Activated CD4-positive, CD25-positive, alpha-beta regulatory T cell treated with anti-CD3 and anti-CD28 coated beads, Interleukin-2, amount 50 U/mL, for 16 hours (primary cell): ENCODE measurements at places on chromosomes 4 and X.

DNA sequence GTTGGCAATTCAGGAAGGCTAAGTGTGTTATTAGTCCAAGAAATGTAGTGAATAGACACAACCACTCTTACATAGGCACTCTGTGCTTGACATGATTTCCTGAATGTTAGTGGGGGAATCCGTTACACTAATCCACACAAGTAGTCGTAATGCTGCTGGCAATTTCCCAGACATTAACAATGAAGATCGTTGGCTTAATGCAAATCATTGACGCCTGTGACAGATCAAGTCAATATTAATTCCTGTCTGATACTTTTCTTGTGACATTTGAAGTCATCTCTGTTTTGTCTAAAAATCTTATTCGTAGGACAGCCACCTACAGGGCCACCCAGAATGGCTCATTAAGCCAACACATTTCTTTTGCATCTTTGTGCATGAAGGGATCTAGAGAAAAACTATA is 939.1 kb upstream of the FTHL17 start:
- no peak for DNase-seq

DNA sequence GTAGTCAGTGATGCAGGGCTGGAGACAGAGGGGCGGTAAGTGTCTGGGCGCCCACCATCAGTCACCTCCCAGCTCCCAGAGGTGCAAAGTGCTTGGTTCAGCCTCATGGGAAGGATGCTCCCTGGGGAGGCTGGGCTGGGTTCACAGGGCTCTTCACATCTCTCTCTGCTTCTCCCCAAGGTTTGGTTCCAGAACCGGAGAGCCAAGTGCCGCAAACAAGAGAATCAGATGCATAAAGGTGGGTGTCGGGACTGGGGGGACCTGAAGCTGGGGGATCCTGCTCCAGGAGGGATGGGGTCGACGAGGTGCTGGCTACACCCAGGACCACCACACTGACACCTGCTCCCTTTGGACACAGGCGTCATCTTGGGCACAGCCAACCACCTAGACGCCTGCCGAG is 10.1 kb downstream of the SHOX start:
- no peak for DNase-seq

DNA sequence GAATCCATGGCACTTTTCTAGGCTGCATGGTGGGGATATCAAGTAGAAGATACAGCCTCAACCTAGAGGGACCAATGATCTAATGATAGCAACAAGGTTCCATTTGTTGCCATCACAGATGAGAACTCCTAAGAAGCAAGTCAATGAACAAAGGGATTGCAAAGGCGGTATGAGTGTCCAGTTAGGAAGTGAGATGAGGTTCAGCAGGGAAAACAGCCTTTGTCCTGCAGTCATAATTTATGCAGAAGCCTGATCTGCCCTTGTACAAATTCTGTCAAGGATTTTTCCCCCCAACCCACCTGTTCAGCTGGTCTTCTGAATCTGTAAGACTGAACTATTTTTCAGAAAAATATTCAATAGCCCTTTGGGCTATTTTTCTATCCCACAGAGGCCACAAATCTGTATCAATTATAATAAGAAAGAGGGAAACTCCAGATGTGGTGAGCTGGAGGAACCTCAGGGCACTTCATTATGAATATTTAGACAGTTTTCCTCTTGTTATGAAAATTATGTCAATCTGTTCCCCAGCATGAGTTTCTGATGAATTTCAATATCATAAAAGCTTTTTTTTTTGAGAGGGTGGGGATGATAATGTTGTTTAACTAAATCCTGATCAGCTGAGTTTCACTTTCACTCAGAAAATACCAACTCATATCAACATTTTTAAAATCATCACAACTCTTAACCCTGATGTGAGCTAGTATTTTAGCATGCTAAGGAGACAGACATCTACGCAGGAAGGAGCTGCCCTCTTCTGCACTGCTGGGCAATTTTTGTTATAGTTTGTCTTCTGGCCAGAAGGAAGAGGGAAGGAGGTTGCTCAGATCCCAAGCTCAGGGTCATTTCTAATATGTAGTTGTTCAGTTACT is 127.2 kb upstream of the MAP3K15 start:
- DNase-seq: no peak

DNA sequence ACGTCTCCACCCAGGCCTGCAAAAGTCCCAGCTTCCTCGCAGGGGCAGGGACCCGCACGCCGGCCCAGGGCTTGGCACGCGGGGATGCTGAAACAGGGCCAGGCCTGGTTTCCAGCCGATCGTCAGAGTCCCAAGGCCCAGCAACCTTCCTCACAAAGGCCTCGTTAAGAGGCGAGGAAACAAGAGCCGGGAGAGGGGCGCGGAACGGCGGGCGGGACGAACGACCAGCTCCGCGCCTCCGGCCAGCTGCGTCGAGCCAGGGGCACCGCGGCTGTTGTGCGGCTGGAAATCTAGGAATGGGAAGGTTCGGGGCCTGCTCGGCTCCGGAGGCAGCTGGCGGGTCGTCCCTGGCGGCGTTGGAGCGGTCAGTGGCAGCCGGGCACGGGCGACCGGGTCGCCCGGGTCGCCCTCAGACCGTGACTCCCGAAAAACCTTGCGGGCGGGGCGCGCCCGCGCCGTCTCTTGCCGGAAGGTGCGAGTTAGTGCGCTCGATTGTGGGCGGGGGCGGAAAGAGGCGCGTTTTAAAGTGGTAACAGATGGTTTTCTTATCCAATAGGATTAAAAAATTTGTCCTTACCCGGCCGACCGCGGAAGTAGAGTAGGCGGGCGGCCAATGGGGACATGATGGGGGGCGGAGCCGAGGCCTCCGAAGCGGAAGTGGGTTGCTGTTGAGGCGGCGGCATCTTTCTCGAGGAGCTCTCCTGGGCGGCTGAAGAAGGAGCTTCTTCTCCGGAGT is at the start of gene RNF4:
TSS of gene RNF4 (plus strand) at position 651 of the 736 bp plus-strand sequence. CDS start 21,388 bp downstream, outside the sequence.
- DNase-seq: peak; percentile 93

DNA sequence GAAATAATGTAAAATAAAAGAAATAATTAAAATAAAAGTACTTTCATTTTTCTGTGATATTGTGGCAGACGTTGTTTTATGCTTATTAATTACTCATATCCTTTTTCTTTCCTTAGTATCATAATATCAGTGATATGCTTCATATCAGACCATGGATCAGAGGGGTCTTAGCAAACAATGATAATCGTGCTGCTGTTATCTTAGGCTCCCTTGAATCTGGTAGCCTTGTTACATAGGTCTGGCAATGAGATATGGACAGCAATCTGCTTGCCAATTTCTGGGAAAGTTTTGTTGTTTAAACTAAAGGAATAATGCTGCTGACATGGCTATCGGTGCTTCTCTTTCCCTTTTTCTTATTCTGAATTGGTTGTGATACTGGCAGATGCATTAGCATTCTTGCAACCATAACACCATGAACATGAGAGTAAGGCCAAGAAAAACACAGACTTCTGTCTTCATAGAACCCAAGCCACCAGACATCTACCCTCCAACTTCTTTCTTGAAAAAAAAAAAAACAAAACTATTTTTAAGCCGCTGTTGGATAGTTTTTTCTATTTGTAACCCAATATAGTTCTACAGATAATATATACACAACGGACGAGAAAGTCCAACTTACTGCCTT is 16.4 kb downstream of the EPHA5 start:
- no peak for DNase-seq

GRCh38 chr4:37905533-37906169 is 14.8 kb downstream of the TBC1D1 start:
- DNase-seq: no peak

DNA sequence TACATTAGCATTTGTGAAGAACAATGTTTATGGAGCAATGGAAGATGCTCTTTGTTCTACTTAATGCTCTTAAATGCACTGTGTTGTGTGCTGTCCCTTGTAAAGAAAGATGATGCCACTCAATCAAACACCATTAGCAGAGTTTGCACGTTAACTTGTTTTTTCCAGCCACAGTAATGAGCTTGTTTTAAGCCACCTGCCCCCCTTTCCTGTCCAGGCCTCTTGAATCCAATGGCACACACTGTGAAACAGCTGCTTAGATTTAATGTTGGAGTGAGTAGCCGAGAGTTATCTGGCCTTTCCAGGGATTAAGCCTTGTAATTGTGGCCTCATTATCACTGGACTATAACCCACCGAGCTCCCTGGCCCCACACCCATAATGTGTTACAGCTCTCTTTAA is 86.0 kb downstream of the PAK3 start:
- no peak for DNase-seq

- DNase-seq: no peak
These were observed 412.5 kb upstream of the KLHL4 start for GRCh38 chrX:87105131-87105530.

DNA sequence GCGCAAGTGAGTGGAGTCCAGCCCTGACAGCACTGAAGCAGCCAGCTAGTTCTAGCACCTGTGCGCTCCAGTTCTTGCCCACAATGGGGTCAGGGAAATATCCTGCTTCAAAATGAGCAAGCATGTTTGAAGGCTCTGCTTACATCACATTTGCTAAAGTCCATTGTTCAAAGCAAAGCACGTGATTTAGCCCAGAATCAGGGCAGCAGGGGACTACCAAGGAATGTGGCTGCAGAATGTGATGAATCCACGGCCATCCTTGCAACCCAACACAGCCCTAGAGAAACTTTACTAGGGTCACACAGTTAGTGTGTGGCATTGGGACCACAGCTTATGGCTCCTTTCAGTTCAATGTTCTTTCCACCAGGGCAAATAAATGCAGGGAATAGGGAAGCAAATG is 47.3 kb upstream of the SMIM31 start:
- DNase-seq: no peak

- no peak for DNase-seq
These were observed 21.3 kb downstream of the FANCB start for GRCh38 chrX:14851526-14851925.

- DNase-seq: no peak
These were observed 153.5 kb downstream of the PCDH18 start for GRCh38 chr4:137378821-137379220.

GRCh38 chrX:107273795-107274194 is 67.4 kb downstream of the DNAAF6 start:
- no peak for DNase-seq

GRCh38 chr4:51895158-51895557 is 52.2 kb downstream of the DCUN1D4 start:
- DNase-seq: no peak

GRCh38 chrX:37348231-37348970 is 763 bp upstream of the PRRG1 start:
- DNase-seq: no peak

GRCh38 chr4:176210579-176211296 is 15.4 kb upstream of the SPATA4 start:
- no peak for DNase-seq

DNA sequence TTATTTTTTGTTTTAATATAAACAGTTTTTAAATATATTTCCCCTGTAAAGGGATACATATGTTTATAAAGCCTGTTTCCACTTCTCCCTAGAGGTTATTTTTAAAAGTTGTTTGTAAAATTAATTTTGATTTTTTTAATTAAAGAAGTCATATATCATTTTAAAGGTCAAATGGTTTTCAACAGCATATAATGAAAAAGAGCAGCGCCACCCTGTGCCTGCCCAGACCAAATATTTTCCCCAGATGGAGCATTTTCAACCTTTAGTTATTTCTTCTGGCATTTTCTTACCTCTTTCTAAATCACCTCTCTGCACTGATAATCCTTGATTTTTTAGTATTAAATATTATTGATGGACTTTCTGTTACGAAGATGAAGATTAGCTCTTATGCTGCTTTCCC is 21.0 kb downstream of the MSX1 start:
- no peak for DNase-seq

GRCh38 chr4:14650127-14650526 is 352.2 kb upstream of the CPEB2 start:
- no peak for DNase-seq

GRCh38 chr4:567457-568350 is 8.4 kb downstream of the TMEM271 start:
- no peak for DNase-seq

GRCh38 chr4:77050962-77051361 is 24.8 kb downstream of the CCNI start:
- no peak for DNase-seq

DNA sequence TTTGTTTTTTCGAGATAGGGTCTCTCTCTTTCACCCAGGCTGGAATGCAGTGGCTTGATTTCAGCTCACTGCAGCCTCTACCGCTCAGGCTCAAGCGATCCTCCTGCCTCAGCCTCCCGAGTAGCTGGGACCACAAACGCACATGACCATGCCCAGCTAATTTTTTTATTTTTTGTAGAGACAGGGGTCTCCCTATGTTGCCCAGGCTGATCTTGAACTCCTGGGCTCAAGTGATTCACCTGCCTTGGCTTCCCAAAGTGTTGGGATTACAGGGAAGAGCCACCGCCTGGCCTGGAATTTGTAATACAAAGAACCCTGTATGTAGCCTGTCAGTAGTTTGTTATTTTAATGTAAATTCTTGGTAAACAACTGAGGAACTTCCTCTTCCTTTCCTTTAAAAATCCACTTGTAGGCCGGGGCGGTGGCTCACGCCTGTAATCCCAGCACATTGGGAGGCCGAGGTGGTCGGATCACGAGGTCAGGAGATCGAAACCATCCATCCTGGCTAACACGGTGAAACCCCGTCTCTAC is 119.5 kb downstream of the PHKA2 start:
- DNase-seq: no peak

DNA sequence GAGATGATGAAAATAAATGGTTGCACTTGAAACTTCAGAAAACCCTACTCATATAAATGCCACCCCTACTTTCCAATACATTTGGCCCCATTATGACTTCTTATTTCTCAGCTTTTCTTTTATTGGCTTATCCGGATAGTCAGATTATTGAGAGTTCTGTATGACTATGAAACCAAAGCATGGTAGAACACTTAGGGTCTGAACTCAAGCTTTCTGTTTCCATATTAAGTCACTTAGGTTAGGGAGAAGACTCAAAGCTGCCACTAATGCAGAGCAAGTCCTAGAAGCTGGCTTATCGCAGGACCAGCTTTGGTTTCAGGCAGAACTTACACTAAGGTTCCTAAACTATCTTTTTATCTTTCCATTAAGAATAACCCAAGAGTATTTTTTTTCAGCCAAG is 229.9 kb upstream of the CPEB2 start:
- no peak for DNase-seq

DNA sequence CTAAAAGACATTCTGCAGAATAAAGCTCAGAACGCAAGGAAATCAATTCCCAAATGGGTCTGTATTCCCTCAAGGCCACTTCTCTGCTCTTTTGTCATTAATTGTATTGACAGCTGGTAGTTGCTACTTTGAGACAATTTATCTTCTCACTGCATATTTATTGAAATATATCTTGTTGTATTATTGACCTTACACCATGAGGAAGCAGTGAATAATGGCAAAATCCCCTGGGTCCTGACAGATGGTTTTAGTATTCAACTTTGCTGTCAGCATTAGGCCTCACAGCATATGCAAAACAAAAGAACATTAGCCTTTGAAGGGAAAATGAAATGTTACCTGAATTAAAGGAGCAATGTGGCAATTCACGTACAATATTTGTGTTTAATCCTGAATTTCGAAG is 406.1 kb upstream of the TRAM1L1 start:
- no peak for DNase-seq
